ENCODE measurements at places on chromosomes 3 and 15.

DNA sequence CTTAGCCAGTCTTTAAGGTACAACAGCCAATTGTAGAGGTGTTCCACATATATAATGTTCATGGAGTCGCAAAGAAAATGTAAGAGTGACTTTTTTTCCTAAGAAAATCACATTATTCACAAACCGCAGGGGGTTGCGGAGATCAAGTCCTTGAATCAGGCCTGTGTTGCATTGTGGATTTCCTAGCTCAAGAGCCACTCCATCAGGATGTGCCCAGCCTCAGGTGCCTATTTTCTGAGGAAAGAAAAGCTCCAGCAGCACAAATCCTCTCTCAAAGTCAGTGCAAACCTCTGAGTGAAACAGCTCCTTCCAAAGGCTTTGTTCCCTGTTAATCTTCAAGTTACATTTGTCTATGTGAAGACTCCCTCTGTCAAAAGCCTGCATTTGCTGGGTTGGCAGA is 349.4 kb downstream of the CLSTN2 start:
- DNase-seq: no peak

- no peak for DNase-seq
These were observed 106.4 kb downstream of the PTPRG start for GRCh38 chr3:61667814-61668213.

DNA sequence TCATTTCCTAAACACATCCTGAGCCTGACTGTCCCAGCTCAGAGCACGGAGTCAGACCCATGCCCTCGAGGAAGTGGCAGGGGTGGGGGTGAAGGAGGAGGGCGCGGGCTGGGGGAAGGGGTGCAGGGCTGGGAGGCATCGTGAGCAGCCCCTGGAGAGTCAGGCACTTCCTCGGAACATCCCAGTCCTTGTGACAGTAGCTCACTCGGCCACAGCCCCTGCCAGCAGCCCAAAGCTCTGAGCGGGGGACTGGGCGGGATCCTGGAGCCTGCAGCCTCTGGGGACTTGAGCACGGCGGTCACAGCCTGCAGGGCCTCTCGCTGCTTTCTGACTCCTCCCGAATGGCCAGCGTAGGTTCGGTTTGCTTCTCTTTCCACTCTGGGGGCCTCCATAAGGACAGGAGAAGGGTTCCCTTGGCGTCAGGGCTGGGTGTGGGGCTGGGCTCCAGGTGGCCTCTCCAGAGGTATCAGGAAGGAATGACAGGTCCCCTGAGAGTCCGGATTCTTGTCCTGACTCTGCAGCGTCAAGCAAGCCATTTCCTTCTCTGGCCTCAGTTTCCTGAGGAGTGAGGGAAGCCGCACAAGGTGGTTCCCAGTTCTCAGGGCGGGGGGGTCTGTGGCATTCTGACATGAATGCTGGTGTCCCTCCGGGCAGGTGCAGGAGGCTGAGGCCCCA is 20.9 kb downstream of the PSTPIP1 start:
- DNase-seq: no peak

GRCh38 chr3:174308736-174309135 is 550.4 kb upstream of the NAALADL2 start:
- no peak for DNase-seq

- no peak for DNase-seq
These were observed 17.7 kb downstream of the MUC20 start for GRCh38 chr3:195738274-195739044.

DNA sequence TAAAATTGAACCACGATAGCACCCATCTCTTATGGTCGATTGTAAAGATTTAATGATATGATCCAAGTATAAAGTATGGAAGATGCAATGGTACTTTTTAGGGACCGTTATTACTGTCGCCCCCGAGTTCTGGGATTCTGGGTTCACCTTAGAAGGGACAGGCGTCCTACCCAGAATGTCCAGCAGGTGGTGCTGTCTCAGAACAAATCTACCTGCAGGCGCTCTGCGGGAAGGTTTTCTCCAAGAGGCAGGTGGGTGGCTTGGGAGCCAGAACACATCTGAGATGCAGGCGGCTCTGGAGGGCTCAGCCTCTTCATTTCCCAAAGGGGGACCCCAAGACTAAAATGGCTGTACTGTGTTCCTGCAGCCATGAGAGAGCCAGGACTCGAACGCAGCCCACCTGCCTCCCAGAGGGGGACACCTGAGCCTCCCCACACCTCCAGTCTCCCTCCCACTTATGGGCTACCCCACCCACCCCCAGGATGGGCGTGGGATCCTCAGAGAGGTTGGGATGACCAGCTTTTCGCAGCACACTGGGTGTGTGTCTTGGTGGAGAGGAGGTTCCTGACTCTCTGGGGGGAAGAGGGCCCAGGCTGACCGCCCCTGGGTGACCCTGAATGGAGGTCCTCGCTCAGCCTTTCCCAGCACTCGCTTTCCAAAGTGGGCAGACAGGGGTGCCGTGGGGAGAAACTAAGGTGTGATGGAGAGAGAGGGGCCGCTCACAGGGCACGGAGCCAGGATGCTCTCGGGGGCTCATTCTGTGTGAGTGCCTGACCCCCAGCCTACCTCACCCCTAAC is 28.1 kb upstream of the CORO2B start:
- no peak for DNase-seq

- no peak for DNase-seq
These were observed 390.7 kb downstream of the EFHB start for GRCh38 chr3:19543212-19543841.
